ENCODE measurements at places on chromosomes 12 and 14.

GRCh38 chr14:64213086-64213485 lies 81.1 kb downstream of the ESR2 start:
- DNase-seq: no peak

DNA sequence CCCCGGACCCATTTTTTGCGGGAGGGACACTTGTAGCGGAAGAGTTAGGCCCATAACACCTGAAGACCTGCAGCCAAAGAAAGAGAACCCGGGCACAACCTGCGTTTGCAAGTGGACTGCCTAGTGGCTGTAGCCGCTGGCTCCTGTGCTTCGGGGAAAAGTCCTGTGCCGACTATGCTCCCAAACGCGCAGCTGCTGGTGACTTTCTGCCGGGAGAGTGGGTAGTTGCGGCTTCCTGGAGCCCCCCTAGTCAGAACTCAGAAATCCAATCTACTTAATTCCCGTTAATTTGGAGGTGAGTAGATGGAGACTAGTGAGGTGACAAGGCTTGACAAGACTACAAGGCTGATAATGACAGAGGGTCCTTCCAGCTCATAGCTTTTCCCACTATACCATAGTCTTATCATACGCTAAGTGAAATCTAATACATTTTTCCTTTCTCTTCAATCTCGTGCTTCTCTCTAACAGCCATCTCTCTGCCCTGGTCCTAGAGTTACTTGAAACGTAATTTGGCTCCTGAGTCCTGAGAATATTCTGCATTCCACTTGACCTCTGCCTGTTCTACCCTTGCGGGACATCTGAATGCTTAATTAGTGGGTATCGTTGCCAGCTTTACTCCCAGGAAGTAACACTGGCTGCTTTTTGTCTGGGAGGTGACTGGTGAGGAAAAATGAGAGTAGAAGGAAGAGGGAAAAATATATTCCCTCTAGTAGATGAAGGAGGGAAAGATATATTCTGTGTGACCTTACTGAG lies 556 bp downstream of the MTHFD1 start:
- no peak for DNase-seq

DNA sequence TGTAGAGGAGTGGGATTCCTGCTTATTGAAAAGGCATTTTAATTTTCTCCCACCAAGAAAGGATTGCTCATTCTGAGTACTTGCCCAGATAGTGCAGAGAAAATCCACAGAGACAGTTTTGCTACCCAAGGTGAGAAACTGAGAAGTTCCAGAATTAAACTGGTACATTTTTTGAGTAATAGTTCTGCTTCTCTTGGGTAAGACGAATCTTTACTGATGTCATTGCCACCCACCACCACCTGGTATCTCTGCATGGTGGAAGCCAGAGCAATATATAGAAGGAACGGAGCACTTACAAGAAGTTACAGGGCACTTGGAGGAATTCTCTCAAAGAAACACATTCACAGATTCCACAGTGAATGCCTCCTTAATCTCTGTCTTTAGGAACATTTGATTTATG lies 20.7 kb upstream of the FRMD6 start:
- DNase-seq: no peak

- DNase-seq: no peak
Measured at GRCh38 chr12:40508421-40508820, 183.8 kb upstream of the CNTN1 start.

GRCh38 chr12:71240946-71241345 lies 83.1 kb upstream of the TSPAN8 start:
- DNase-seq: no peak

DNA sequence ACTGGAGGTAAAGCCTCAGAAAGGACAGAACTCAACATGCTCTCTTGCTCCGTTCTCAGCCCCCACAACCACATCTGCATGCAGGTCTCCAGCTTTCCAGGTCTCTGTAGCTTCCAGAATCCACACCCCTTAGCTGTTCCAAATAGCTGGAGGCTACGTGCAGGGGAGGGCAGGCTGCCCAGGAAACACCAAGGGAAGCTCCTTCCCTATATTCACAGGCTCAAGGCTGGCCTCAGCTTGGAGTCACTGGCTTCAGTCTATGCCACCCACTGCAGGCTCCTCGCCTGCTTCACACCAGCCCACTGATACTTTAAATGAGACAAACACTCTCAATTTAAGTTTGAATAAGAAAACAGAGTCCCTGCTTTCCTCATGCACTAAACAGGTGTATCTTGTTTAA lies 73.3 kb downstream of the ASCL4 start:
- no peak for DNase-seq

- no peak for DNase-seq
Measured at GRCh38 chr12:59396519-59396918, 199.3 kb upstream of the SLC16A7 start.

DNA sequence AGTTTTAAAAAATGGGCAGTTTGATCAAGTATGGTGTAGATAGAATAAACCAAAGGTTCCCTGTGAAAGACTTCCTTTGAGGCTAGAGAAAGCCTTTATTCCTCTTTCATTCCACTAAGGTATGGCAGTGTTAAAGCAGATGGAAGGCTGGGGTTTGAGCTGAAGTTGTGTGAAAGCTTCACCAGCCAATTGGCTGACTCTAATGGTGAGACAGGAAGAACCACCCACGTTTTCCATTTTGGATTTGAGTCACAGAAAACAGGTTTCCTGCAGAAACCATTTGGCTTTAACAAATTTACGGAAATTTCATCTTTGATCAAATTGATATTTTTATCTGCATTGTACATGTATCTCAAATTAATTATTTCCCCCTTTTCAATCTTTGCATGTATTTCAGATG lies 455.0 kb downstream of the PCNX1 start:
- DNase-seq: no peak

DNA sequence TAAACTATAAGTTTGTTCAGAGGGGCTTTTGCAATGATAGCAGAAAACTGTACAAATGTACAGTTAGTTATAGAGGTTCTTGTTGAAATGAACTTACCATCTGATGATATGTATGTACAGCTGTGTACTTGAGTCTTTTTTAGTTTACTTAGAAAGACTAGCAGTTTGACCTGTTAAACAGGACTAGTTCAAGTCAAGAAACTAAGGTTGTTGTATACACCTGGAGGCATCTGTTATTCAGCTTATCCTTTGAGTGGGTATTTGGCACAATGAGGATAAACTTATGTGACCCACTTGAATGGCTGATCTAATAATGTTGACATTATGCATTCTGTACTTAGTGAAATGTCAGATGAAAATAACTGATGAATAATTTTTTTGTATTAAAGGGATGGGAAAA lies 13.4 kb downstream of the MTERF2 start:
- DNase-seq: no peak
